ENCODE measurements at places on chromosomes 11 and 22.
A peak's percentile ranks its signal among the peaks of the same experiment; 100 is the strongest.

- no peak for DNase-seq
Measured at GRCh38 chr22:44611880-44612496, 90.0 kb upstream of the PRR5 start.

- DNase-seq = no peak
Measured at GRCh38 chr11:70139785-70140410, 61.8 kb downstream of the ANO1 start.

DNA sequence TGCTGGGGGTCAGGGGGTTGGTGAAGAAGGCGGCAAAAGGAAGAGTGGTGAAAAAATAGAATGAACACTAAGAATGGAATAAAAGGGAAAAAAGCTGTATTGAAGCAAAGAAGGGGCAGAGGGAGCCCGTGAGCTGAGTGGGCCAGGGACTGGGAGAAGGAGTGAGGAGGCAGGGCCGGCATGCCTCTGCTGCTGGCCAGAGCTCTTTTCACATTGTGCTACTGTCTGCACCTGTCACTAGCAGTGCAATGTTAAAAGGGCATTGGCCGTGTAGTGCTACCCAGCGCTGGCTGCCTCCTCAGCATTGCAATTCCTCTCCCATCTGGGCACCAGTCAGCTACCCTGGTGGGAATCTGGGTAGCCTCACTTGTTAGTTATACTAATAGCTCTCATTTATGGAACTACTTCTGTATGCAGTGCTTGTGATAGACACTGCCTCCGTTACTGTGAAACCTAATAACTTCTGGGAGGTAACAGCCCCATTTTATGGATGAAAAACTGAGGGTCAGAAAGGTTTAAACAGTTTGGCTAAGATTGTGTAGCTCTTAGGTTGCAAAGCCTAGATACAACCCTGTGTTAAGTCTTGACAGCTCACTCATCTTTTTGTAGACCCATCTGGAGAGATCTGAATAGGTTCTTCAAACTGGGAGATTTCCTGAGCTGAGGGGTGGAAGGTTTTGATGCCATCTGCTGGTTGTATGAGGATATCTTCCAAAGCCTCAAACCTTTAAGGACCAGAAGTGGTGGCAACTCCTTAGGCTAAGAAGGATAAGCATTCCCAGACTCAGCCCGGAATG, 8.5 kb downstream of the YPEL4 start:
- DNase-seq = no peak

- no peak for DNase-seq
Measured at GRCh38 chr22:32686354-32686753, 115.2 kb upstream of the TIMP3 start.

DNA sequence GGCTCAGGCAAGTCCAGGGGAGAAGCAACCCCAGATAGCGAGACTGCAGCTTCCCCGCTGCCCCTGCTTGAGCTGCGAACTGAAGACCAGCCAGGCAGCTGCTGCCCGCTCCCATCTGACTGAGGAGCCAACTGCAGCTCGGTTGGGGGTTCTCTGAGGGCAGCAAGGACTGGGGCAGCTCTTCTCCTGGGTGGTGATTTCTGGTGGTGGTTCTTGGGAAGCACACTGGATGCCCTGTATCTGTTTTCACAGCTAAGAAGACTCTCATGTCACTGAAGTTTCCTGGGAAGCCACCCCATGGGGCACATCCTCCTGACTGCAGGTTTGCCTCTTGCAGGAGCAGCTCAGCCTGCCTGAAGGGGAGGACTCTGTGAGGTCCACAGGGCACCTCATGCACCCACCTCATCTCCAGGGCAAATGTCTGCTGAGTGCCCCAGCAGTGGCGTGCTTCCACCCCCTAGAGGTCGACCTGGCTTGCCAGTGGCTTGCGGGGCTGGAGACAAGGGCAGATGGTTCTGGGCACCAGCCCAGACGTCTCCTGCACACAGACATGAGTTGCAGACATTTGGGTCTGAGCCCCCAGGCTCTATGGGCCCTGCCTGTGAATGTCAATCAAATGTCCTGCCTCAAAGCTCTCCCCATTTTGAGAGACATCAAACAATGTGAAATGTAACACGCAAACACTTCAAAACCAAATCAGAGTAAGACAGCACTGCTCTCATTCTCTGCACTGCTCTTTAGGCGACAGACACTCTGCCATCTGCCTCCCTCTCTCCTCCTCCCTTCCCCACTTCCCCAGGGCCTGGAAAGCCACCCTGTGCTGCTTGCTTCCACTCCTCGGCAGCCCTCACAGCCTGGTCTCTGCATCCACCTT, 800.9 kb downstream of the BRD1 start:
- no peak for DNase-seq

GRCh38 chr22:36965696-36966095, 52.3 kb downstream of the CSF2RB start:
- DNase-seq = no peak

- DNase-seq = peak; percentile 65
Measured at GRCh38 chr22:42621505-42622002, 6.9 kb upstream of the POLDIP3 start.

- peak; percentile 57 for DNase-seq
Measured at GRCh38 chr11:47514825-47515647, 37.9 kb downstream of the CELF1 start.

GRCh38 chr11:121270001-121270678, 22.4 kb upstream of the SC5D start:
- DNase-seq = no peak

- no peak for DNase-seq
Measured at GRCh38 chr11:117633186-117633754, 163.7 kb downstream of the DSCAML1 start.

DNA sequence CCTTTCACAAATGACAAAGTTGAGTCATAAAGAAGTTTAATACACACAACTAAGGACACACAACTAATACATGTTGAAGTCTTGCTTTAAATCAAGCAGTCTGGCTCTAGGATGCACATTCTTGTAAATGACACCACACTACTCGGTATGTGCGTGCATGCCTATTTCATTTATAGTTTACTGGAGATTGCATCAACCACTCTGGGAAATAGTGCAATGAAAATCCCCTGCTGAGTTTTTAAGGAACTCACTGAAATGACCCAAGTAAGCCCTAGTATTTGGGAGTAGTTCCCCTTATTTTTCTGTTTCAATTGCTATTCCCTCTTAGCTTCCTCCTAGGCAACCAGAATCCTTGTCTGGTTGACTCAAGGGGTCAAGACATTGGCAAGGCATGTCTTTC, 160.2 kb upstream of the LARGE1 start:
- DNase-seq = no peak

- no peak for DNase-seq
Measured at GRCh38 chr11:25566298-25567200, 765.4 kb upstream of the ANO3 start.

- no peak for DNase-seq
Measured at GRCh38 chr22:23787600-23787896, 782 bp downstream of the SMARCB1 start.

GRCh38 chr11:45568049-45568448, 97.4 kb downstream of the CHST1 start:
- DNase-seq = no peak

Measured in stimulated activated CD4-positive, alpha-beta T cell treated with anti-CD3 and anti-CD28 coated beads, Interleukin-2, amount 100 ng/mL, for 24 hours (primary cell).